ENCODE measurements at places on chromosomes 1 and 21. TPM values are rescaled to one million over a fixed set of nuclear protein-coding genes. Genes with fewer than 3 reads are reported as not detected.
A peak's percentile ranks its signal among the peaks of the same experiment; 100 is the strongest.

Gene CTSK
- total RNA-seq, result 9.1 TPM

Gene ANKRD13C
- 33.7 TPM for total RNA-seq

Gene CHI3L1
- 1.0 TPM for total RNA-seq

Gene SLC45A1
- 0.52 TPM for total RNA-seq

Gene PGLYRP3
- total RNA-seq, result not detected

Gene CNTN2
- not detected for total RNA-seq

Gene FCN3
- not detected for total RNA-seq

Gene SHISAL2A
- total RNA-seq, result 31.4 TPM

Gene PCSK9
- total RNA-seq, result not detected

Gene PALMD
- total RNA-seq, result not detected

Gene TTC24
- total RNA-seq, result 4.0 TPM

Gene IGSF21
- total RNA-seq, result not detected

DNA sequence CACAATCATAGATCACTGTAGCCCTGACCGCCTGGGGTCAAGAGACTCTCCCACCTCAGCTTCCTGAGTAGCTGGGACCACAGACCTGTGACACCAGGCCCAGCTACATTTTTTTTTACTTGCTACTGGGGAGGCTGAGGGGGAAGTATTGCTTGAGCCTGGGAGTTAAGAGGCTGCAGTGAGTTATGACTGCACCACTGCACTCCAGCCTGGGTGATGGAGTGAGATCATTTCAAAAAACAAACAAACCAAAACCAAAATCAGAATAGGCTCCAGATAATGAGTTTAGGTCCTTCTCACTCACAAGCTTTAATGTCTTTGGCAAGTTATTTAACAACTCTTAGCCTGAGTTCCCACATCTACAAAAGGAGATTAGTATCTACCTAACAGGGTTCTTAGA, 22.8 kb downstream of the WDR26 start:
- DNase-seq, result no peak

DNA sequence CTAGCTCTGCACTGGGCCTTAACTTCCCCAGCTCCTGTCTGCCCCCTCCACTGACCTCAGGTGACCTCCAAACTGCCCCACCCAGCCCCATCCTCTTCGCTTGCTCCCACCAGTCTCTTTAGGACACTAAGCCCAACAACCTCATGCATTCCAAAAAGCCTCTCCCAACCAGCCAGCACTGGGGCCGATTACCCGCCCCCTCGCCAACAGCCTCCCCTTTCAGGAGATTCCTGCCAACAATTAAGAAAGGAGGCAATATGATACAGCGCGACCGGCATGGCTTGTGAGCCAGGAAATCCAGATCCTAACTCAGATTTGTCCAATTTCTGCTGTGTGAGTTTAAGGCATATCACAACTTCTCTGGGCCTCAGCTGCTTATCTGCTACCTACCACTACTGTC, 14.7 kb downstream of the KANK4 start:
- no peak for DNase-seq

GRCh38 chr1:175354080-175354479, 161.5 kb upstream of the KIAA0040 start:
- no peak for DNase-seq

DNA sequence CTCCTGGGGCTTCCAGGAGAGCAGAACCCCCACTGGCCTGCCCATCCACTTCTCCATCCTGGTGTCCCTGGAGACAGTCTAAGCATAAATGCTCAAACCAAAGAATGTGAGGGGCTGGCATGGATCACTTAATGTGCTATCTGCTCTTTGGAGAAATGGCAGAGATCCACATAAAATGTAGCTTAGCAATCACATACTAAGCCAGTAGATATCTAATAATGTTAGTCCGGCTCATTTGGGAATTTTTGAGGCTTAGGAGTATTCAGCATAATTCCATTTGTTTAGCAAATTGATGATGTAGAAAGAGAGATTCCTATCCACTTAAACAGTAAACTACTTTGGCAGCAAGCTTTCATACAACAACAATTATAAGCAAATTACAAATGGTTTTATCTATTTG, 90.7 kb downstream of the TENT5C start:
- DNase-seq, result no peak

DNA sequence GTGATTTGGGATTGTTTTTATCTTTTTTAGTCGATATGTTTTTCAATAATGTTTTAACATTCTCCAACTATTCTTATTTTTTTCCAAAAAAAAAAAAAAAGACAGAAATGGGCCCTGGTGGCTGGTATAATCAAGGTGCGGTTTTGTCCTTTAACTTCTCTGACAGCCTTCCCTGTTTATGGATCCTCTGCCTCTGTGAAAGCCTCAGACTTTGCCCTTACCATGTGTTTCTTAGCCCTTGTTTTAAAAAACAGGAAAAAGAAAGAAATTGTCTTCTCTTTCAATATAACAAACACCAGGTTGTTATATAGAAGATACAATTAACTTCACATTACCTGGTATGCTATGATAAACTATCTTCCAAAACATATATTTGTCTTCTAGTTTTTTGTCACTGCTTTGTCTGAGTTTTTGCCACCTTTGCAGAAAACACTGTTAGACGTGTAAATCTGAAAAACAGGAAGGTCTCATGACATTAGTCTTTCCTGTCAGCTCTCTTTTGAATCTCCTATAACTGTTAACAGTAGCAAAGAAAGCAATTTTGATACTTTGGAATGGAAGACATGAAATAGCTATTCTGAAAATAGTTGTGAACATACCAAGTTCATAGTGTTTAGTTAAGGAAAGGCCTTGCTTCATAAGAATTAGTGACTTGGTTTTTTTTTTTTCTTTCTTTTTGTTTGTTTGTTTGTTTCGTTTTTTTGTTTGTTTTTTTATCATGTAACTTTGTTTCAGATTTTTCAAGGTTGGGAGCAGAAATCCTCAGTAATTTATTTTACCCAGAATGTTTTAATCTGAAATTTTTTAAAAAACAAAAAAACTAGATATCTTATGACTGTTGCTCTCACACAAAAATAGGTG, 31.7 kb upstream of the CACYBP start:
- peak; percentile 65 for DNase-seq

DNA sequence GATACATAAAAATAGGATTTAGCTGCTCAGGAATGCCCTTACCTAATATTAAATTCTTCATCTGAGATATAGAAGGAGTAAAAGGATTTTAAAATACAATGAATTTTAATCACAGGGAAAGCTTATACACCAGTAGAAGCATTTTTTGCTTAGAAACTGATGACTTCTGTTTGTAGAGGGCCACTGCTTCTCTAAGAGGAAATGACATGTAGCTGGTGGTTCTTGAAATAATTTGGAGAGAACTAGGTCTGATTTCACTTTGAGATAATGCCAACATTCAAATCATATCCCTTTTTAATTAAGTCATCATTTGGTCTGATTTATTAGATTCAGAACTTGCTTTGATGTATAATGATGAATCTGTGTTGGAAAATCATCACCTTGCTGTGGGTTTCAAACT, 166.6 kb upstream of the SGIP1 start:
- no peak for DNase-seq

- no peak for DNase-seq
Measured at GRCh38 chr1:157105988-157106812, 6.6 kb upstream of the ETV3L start.

DNA sequence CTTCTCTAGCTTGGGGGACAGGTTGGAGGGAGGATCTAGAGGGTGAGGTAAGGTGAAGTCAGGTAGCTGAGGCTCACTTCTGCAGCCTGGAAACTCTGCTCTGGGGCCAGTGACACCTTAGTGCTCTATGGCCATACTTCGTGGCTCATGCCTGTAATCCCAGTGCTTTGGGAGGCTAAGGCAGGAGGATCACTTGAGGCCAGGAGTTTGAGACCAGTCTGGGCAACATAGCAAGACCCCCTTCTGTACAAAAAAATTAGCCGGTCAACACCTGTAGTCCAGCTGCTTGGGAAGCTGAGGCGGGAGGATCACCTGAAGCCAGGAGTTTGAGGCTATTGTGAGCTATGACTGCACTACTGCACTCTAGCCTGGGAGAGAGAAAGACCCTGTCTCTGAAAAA, 5.8 kb downstream of the LMNA start:
- no peak for DNase-seq

DNA sequence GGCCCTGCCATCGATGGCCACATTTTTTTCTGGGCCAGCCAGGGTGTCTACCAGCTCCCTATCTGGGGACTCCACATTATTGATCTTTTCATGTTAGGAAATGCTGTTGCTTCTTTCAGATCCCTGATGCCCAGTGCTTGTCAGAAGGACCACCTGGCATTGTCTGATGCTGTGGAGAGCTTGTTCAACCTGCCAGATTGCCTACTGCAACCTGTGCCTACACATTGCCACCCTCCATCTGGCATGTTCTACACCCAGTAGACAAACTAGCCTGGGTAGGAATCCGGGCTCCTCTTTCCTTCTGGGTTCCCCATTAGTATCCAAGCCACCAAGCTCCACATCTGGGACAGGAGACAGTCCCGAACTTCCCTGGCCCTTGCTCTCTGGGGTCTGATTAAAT, 274.0 kb upstream of the KIAA0040 start:
- no peak for DNase-seq

DNA sequence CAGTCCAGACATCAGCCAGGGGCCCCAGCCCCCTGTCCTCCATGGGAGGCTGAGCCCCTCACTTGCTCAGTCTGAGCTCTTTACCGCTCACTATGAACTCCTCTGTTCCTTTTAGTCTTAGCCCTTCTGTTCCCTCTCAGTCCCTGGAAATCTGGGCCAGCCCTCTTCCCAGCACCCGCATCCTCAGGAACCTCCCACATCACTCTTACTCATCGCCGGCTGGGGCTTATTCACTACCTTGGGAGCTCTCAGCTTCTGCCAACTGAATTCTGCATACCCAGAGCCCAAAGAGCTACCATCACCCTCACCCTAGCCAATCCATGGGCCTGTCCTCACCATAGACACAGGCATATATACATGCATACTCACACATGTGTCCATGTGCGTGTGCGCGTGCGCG, 11.5 kb downstream of the KNCN start:
- DNase-seq, result no peak

DNA sequence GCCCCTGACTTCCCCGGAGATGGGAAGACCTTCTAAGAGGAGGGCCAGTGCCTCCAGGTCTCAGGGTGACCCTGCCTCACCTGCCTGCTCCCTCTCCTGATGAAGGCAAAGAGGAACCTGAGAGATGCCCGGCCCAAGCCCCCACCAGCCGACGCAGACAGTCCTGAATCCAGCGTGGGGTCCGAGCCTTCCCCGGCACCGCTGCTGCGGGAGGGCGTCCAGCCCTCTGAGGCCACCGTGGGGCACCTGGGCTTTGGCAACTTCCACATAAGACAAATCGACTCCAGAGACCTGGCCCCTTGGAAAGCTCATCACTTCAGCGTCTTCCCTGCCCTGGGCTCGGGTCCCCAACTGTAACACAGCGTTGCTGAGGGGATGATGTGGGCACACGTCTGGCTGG, 122.2 kb downstream of the CASZ1 start:
- no peak for DNase-seq

- peak; percentile 39 for DNase-seq
Measured at GRCh38 chr1:59903141-59903754, 23.3 kb downstream of the CYP2J2 start.

DNA sequence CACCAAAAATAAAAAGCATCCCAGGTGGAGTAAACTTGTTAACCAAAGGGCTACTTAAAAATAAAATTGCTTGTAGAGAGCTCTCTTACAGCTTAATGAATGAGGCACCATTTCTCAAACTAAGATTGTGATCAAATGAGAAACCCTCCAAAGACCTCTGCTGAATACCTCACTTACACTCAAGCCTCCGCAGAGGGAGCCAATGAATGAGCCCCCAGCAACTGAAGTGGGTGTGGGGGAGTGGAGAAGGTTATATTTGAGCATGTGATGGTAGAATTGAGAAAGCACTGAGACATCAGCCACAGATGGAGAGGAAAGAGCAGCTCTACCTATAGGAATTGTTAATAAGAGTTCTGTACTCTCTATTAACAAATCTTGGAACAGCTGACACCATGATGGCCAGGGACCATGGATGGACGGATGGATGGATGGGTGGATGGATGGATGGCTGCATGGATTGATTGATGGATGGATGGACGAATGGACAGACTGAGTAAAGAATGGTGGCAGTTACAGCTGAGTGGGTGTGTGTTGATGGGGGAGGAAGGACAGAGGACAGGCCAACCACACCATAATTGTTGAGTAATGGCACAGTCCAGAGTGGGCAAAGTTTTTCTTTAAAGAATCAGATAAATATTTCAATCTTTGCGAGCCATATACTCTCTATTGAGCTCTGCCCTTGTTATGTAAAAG, 20.3 kb upstream of the TIAM1 start:
- no peak for DNase-seq

DNA sequence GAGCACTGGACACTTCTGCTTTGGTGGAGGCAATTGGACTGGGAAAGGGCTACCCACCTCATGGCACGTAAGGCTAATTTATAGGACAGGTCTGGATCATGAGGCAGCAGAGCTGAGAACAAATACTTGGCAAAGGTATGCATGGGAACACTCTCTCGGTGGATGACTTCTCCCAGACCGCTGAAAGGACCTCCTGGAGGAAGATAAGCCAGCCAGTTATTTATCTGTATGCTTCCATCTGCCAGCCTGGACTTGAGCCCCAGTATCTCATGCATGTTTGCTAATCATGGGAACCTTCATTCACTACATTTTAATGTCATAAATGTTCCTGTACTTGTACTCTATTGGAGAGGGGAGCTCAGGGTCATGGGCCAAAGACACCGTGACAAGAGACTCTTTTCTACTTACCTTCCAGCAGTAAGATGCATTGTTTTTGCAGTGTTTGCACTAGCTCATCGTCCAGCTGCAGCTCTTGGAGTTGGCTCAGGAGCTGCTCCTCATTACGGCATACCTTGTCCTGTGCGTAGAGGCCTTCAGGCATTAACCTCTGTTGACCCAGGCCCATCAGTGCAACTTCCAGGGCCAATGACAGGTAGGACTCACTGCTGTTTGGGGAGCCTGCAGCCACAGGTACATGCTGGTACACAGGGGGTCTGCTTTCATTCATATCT, 23.7 kb downstream of the UROD start:
- DNase-seq, result no peak

DNA sequence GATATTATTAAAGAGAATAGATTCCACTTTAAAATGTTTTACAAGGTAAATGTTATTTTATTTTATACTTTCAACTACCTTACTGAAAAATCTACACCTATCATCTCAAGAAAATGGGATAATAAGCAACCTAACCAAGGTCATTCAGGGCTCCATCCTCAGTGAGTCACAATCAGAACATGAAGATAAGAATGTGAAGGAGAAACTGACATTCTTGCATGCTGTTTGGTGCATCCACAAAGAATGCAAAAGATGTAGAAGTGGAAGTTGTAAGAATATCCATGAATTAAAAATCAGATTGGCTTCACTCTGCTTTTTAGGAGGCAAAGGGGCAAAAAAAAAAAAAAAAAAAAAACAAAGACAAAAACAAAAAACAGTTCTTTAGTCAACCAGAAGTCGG, 6.5 kb downstream of the WARS2 start:
- DNase-seq, result no peak

DNA sequence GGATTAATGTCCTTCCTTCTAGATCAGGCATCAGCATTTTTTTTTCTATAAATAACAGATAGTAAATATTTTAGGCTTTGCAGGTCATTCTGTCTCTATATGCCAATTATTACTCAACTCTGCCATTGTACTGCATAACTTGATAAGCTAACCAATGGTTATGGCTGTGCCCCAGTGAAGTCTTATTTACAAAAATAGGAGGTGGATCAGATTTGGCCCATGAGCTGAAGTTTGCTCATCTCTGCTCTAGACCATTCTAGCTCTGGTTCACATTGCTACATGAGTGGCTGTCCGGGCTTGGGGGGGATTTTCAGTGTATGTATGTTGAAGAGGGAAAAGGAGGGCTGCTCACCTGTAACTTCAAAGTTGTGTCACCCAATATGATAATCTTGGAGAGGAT, 10.1 kb downstream of the RAB7B start:
- no peak for DNase-seq

All from natural killer cell (primary cell).